ENCODE measurements at places on chromosomes 4 and X.

DNA sequence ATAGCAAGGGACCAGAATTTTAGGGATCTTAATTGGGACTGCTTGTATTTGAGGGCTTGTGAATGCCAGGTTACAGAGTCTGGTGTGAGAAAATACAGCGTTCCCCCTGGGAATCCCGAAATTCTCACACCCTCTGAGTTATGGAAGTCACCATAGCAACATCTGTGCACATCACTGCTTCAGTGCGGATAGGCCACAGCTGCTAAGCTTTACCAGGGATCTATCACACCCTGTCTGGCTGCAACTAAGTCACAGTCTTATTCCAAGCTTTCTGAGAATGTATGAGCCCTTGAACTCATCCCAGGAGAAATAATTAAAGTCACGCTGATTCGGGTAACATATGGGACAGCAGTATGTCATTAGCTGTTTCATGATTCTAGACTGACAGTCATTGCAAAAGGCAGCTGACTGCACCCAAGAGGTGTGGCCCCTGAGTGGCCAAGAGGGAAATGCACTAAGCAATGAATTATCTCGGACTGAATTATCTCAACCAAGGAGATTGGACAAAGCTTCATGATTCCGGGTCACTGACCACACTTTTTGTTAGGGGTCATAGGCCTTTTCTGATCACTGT is 46.7 kb upstream of the BTC start:
- no peak for DNase-seq

- DNase-seq = no peak
Measured at GRCh38 chrX:63424063-63424462, 72.9 kb upstream of the SPIN4 start.

DNA sequence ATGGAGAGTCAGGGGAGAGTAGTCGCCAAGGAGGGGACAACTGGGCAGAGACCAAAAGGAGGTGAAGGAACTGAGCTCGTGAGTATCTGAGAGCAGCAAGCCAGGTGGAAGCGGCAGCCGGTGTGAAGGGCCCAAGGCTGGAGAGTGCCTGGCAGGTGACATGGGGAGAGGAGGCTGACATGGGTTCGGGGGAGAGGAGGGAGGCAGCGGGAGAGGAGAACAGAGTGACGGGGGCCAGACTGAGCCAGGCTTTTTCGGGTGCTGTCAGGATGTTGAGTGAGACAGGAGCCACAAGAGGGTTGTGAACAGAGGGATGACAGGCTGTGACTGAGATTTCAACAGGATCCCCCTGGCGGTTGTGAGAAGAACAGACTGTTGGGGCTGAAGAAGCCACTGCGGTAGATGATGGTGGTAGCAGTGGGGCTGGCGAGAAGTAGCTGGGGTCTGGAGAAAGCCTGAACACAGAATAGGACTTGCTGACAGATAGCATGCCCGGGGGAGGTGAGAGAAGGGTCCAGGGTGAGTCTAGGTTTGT is 5.7 kb downstream of the ELK1 start:
- peak; percentile 45 for DNase-seq

DNA sequence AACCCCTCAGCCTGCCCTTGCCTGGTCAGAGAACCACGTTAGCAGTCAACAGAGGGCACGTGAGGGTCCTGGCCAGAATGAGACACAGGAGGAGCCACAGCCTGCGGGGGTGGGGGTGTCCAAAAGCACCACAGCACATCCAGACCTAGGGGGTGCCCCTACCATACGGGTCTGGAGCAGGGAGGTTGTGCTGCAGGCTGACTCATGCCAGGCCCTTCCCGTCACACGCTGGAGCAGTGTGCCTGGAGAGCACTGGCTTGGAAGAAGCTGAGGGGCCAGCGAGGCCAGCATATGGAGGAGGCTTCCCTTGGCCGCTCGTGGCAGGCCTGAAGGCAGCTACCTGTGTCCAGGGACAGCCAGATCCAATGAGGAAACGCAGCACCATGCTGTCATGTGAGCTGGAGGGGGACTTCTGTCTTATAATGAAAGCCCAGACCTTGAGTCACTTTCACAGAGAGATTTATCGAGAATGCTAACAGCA is 1.5 kb upstream of the IRAK1 start:
- DNase-seq = peak; percentile 43

- no peak for DNase-seq
Measured at GRCh38 chr4:169417629-169418282, 147.0 kb upstream of the SH3RF1 start.
